ENCODE measurements at places on chromosomes 3 and 15. TPM values are rescaled to one million over a fixed set of nuclear protein-coding genes. Genes with fewer than 3 reads are reported as not detected.

- no peak for DNase-seq
- H3K4me1 ChIP-seq = no peaks in the 10 kb centered on the region
- H3K36me3 ChIP-seq = no peaks in the 10 kb centered on the region
- no peak overlapping the region for H3K4me3 ChIP-seq
These were observed 16.6 kb upstream of the PARP6 start for GRCh38 chr15:72288796-72289596.

- DNase-seq = no peak
- H3K36me3 ChIP-seq = no peaks in the 10 kb centered on the region
- peaks cover 37% of the 10 kb centered on the region for H3K27me3 ChIP-seq
- no peak overlapping the region for H3K4me3 ChIP-seq
These were observed 16.9 kb upstream of the SPATA12 start for GRCh38 chr3:57043518-57043917.

GRCh38 chr15:101308604-101309435 is 13.8 kb upstream of the SNRPA1 start:
- no peak for DNase-seq
- H3K36me3 ChIP-seq = no peaks in the 10 kb centered on the region
- H3K4me3 ChIP-seq = no peak overlapping the region
- peaks cover 18% of the 10 kb centered on the region for H3K27me3 ChIP-seq
- H3K4me1 ChIP-seq = no peaks in the 10 kb centered on the region
- no peak overlapping the region for H3K27ac ChIP-seq

DNA sequence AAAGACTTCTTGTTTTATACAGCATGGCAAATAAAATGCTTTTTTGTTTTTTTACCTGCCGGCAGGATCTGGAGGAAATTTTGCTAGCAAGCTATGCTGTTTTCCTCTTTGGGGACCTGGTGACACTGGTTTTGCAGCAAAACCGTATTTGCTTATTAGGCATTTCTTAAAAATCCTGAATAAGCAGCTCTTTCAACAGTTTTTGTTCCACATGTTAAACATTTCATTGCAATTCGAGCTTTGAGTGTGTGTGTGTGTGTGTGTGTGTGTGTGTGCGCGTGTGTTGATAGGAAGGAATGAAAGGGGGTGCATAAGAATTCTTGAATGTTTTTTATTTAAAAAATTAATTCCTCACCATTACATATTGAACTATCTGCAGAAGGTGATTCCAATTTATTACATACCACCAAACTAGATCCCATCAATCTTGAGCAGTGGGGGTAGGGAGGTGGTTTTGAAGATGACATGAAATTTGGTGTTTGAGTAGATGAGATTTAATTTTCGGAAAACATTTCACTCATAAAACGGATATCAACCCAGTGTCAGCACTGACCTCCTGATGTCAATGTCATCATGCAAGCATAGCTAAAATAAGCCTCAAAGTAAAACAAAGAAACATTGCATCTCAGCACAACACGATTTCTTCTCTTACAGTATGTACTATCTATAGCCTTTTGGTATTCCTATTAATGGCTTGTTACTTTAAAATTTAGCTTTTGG is 17.3 kb downstream of the ZBTB38 start:
- peaks cover 3% of the 10 kb centered on the region for H3K4me1 ChIP-seq
- DNase-seq = no peak
- H3K4me3 ChIP-seq = no peak overlapping the region
- no peak overlapping the region for H3K27ac ChIP-seq

DNA sequence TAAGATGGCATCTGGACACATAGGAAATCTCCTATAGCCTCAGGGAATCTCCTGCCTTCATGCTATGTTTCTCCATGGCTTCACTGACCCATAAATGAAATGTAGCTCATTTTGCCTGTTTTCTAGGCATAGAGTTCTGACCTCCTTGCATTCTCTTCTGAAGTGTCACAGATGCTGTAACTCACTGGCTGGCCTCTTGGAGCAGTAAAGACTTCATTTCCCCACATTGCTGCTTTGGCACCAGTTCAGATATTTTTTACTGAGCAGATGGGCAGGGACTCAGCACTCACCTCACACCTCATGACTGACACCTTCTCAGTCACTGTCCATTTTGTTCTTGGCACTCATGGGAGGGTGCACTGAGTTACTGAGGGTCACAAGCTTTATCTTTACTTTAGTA is 286.7 kb upstream of the TGFBR2 start:
- no peak overlapping the region for H3K4me3 ChIP-seq
- no peak overlapping the region for H3K27ac ChIP-seq
- peaks cover 20% of the 10 kb centered on the region for H3K4me1 ChIP-seq
- no peaks in the 10 kb centered on the region for H3K36me3 ChIP-seq
- peak; percentile 47 for DNase-seq
- no peaks in the 10 kb centered on the region for H3K27me3 ChIP-seq

DNA sequence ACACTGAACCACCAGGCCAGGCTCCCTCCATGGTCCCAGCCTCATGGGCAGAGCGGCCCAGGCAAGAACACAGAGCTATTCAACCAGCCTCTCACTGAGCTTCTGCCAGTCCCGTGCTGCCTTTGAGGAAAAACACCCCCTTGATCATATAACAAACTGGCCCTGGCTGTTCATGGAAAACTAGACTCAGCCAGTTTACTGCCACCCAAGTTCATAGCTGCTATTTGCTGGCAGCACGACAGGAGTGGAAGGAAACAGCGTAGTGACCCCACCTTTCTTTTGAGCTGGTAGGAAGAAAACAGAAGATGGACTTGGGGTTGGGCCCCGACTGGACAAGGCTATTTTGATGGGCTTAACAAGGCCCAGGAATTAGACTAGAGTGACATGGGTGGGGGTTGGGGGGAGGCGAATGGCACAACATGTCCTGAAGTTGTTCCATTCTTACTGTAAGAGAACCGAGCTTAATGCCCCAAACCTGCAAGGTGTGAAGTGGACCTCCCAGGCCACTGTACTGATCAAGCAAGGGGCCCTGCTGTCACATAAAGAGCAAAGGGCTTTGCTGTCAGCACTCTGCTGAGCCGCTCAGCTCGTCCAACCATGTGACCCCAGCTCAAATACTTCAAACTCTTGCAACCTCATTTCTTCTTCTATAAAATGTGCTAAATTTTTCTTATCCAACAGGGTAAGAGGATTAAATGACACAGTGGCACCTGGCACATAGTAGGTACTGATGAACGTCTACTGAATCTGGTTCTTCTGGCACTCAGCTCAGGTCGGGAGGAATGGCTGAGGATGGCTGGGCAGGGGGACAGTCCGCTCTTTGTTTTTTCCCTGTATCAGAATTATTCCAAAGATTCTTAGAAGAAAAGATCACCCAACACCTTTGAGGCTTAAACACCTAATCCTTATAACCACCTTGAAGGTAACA is 1.6 kb downstream of the FBXL22 start:
- H3K27me3 ChIP-seq = no peaks in the 10 kb centered on the region
- H3K36me3 ChIP-seq = no peaks in the 10 kb centered on the region
- H3K4me1 ChIP-seq = peaks cover 76% of the 10 kb centered on the region

The CCR3 gene
- 0.90 TPM for polyA plus RNA-seq

The RAB11A gene
- polyA plus RNA-seq = 224 TPM

Measured in naive B cell (primary cell).